ENCODE measurements at places on chromosomes 2 and 18.

DNA sequence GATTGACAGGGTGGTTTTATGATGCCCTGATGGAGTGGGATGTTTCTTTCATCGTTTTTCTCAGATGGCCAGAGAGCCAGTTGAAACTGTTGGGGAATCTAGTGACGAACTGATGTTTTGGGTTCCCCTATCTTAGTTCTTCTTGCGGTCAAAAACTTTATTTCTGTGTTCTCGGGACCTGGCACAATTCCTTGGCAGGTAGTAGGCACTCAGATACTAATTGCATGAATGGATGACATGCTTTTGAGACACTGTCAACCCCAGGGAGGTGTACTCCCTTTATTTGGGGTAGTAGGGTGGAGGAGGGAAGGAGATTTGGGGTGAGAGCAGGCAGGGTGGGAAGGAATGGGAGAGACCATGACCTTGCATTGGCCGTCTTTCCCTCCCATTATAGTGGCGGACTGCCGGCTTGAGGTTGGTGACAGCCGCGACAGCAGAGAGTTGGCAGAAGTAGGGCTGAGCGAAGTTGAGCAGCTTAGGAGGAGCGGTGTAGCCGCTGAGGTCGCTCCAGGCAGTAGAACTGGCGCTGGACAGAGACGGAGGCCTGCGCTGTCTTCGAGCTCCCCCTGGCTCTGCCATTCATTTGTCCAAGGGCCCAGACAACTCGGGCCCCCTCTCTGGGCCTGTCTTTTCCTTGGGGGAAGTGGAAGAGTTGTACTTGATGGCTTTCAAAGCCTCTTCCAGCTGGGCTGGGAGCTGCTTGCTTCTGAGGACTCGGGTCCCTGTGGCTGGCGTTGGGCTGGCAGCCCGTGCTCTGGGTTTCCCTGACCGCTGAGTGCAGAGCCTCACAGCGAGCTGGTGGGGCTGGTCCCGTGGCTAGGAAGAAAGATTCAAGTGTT is 2.6 kb downstream of the TET3 start:
- DNase-seq: peak; percentile 60

DNA sequence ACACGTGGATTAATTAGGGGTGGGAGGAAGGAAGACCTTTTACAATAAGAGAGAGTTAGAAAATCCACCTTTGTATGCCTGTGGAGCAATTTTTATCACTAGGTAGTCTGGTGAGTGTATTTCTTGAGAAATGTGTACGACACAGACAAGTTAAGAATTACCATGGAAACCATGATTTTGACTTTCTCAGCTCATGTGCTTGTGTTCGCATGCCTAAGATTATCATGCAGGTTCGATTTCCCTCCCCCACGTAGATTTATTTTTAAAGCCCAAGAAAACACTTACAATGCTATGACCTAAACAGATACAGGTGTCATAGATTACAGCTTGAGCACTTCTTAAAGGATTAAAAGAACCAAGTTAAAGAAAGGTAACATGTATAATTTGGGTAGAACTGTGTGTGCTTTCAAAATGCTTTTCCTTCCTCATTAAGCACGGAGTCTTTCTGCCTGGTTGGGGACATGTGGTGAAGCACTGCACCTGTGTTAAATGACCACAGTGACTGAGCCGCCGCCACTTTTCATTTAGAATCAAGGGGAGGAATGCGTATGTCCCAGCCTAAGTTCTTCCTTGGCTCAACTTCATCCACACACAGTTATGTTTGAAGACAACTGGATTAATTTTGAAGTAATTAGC is 16.6 kb downstream of the SERTAD2 start:
- DNase-seq: no peak

GRCh38 chr2:144759746-144760145 is 239.8 kb upstream of the ZEB2 start:
- no peak for DNase-seq

- DNase-seq: no peak
These were observed 67.3 kb upstream of the CABLES1 start for GRCh38 chr18:23068011-23068410.

GRCh38 chr2:85582492-85582891 is 1.7 kb upstream of the VAMP5 start:
- DNase-seq: no peak

DNA sequence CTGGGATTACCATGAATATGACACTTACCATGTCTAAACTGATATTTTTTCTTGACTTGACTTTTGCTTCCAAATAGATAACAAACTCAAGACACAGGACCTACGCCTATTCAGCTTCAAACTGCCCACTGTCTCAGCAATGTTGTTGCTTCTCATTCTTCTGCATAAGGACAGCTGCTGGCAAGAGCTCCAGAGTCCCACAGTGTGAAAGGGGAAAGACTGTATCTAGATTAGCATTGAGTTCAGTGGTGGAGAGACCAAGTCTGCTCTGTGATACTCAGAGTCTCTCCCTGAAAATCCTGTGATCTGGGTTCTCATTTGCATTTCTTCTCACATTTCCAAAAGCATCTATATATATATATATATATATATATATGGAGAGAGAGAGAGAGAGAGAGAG is 247.9 kb upstream of the NT5C1B start:
- DNase-seq: no peak

DNA sequence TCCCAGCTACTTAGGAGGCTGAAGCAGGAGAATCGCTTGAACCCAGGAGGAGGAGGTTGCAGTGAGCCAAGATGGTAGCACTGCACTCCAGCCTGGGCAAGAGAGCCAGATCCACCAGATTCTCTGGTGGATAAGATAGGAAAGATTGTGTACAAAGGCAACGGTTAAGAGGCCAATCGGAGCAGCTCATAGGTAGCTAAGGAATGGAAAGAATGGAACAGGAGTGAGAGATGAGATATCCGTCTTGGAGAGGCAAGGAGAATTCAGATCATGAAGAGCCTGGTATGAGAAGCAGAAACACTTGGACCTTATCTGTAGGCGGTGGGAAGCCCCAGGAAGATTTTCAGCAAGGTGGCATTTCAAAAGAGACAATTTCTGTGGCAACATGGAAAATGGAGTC is 27.1 kb downstream of the TTR start:
- DNase-seq: no peak

DNA sequence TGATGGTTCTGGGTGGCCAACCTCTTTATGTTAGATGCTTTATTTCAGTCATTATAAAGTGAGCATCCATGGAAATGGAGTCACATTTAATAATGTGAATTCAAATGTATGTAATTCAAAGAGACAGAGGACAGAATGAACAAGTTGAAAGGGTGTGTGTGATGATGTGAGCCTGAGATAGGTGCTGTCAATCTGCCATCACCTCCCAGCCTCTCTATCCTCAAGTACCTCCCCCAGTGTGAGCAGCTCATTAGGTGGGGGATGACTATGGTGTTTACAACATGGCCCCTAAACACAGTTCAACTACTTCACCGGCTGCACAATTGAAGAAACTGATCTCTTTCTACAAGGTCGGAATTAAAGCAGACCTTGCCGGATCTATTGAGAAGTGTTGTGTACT is 74.7 kb upstream of the IGFBP5 start:
- no peak for DNase-seq

DNA sequence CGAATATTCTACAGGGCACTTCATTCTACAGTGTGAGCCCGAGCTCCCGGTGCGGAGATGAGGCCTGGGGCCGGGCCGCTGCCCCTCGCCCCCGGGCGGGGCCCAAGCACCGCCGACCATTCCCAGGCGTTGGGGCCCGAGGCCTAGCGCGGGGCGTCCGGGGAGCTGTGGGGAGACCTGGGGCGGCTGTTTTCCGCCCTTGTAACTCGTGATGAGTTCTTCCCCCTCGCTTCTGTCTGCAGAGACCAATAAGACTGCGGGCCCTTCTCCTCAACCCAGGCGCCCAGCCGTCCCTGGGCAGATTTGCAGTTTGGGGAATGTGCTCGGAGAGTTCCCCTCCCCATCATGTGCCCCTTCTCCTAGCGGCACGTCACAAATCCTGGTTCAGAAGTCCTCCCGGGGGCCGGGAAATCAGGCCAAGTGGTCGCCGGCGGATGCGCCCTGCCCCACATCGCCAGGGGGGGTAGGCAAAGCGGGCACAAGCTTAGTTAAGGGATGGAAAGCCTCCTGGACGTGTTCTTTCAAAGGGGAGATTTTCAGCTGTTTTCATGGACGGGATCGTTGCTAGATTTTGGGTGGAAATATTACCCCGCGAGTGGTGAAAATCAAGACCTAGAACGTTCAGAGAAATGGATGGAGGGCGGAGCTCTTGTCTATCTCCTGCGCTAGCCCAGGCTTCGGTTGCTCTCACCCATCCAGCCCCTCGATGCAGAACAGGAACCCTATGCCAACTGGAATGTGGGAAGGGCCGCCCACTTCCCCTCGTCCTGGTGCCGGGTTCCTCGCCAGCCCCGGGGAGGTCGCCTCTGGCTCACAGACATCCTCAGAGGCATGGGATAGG is 18.8 kb upstream of the HAAO start:
- peak; percentile 74 for DNase-seq

DNA sequence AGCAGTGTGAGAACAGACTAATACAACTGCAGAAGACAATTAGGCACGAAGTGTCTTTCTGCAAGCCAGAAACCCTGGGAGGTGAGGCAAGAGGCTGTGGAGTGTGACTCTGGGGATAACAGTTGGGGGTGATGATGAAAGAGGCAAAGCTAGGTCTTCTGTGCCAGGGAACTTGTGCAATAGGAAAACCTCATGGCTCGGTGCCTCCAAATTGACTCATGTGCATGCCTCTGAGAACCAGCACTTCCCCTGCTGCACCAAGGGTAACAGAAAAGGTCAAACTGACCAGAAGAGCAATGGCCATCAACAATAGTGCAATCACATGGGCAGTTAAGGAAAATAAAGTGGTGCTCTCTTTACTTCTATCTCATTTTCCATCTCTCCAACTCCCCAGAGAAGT is 136.4 kb downstream of the SCG2 start:
- no peak for DNase-seq

DNA sequence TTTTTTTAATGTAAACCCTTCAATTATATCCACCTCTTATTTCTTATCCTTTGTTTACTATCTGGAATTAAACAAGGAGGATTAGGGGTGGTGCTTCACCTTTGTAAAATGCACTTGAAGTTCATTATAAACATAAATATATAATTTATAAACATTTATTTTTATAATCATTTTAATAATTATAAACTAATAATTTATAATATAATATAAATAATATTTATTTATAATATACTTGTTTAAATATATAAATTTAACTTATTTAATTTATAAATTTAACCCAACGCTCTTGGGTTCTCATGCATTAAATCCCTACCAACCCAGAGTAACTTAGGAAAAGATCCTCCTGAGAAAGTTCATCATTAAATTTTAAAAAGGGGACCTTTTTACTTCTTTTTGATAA is 452.5 kb downstream of the PTPRM start:
- DNase-seq: no peak

DNA sequence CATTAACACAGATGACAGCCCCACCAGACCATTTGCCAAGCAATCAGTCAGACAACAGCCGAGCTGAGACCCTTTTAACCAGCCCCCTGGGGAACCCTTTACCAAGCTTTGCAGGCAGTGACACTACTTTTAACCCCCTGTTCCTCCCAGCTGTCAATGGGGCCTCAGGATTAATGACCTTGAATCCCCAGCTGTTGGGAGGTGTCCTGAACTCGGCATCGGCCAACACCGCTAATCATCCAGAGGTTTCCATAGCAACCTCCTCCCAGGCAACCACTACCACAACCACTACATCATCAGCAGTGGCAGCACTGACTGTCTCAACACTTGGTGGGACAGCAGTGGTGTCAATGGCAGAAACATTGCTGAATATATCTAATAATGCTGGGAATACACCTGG is 160.9 kb upstream of the EPC2 start:
- DNase-seq: no peak

DNA sequence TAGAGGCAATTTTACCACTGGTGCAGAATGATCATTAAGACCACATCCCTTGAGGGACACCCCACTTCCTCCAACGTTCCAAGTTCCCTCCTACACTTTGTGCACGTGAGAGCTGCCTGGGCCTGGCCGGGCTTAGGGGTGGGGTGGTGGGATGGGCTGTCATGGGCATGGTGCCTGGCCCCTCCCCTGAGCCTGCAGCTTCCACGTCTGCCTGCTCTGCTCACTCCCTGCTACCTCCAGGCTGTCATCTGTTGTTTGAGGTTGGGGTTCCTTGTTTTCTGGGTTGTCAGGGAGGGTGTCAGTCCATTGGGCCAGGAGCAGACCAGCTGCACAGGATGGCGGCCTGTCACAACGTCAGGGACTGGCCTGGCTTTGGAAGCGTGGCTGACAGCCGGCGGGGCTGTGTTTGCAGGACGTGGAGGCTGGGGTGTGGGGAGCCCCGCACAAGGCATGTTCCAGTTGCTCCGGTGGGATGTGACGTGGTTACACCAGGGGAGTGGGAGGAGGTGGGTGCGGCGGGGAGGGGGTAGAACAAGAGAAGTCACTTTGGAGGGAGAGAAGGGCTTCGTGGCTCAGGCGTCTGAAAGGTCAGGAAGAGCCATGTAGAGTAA is 72.3 kb downstream of the RTP5 start:
- no peak for DNase-seq

DNA sequence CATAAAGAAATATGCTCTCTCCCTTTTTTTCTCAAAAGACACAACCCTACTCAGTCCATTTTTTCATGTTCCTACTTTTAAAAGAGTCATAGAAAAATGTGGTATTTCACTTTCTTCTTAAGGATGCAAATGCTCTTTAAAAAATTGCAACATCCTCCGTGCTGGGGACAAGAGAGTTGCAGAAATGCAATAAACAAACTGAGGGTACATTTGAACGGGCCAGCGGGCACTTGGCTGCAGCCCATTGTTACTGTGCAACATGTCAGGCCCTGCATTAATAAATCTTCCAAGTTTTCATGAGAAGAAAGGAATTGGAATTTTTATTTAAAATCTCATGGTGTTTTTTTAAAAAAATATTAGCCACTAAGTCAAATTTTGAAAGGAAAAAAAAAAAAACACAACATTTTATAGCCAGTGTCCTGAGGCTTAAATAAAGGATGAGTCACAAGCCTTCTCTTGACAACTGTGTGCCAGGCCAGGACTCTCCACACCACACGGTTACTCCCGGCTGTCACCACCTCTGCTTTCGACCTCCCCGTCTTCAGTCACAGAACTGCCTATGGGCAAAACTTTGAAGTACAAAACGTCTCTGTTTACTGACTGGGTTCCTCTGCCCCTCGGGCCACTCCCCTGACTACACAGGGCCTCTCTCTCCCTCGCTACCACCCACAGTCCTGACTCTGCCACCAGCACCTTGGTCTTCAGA is 57.5 kb upstream of the MFF start:
- no peak for DNase-seq

- DNase-seq: no peak
These were observed 88.7 kb downstream of the NEDD4L start for GRCh38 chr18:58132595-58133261.

DNA sequence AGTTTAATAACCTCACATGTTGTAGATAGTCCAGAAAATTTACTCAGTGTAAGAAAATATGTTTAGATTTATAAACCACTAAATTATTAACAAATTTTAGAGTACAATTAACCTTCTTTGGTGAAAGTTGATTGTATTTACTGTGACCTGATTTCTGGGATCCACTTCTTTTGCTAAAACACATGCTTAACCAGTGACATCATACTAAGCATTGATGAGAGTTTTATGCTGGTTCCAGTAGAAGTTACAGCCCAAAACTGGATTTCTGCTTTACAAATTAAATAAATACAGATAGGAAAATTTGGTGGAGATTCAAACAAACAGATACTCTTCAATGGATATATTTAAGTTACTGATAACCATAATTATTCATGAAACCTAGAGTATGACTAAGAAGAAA is 40.9 kb downstream of the RBBP8 start:
- DNase-seq: no peak

GRCh38 chr2:118056165-118056534 is 32.1 kb upstream of the INSIG2 start:
- no peak for DNase-seq

- DNase-seq: no peak
These were observed 108.6 kb downstream of the COMMD1 start for GRCh38 chr2:62014102-62014501.
